Muscle of arm (tissue), 14 donors: ENCODE measurements at places on chromosomes 2 and 18. TPM values are rescaled to one million over a fixed set of nuclear protein-coding genes. Genes with fewer than 3 reads are reported as not detected.
A peak's percentile ranks its signal among the peaks of the same experiment; 100 is the strongest.

DNA sequence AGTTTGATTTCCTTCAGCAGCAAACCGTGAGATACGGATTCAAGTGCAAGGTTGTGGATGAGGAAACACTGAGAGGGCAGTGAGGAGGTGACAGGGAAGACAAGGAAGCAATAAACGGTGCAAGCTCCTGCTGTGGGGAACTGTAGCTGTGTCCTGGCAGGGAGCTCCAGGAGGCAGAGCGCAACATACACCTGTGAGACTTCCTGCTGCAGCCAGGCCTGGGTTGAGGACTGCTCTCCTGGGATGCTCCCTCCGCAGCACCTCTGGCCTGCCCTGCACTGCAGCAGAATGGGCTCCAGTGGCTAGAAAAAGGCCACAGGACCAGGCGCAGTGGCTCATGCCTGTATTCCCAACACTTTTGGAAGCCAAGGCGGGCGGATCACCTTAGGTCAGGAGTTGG lies 85.5 kb downstream of the MRO start:
- no peak for DNase-seq

DNA sequence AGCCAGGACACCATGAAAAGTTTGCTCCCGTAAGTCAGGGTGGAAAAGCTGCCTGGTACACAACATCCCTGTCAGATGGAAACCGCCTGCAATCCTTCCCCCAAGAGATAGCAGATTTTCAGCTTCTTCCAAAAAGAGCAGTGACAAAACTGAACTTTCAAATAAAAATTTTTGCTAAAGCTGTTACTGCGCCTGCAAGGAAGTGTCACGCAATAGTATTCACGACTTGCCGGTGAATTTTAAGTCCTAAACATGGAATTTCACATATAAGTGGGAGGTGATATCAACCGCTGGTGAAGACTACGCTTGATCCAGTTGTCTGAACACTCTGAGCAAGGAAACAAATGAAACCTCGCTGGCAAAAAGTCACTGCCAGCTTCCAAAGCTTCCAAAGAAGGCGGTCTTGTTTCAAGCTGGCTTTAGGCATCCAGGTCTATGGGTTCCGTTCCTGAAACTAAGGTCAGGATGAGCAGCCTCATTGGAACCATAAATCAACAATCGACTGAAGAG lies 2.8 kb downstream of the COL6A3 start:
- DNase-seq = peak; percentile 31

- DNase-seq = peak; percentile 7
Measured at GRCh38 chr2:148552675-148553331, 91.7 kb upstream of the EPC2 start.

DNA sequence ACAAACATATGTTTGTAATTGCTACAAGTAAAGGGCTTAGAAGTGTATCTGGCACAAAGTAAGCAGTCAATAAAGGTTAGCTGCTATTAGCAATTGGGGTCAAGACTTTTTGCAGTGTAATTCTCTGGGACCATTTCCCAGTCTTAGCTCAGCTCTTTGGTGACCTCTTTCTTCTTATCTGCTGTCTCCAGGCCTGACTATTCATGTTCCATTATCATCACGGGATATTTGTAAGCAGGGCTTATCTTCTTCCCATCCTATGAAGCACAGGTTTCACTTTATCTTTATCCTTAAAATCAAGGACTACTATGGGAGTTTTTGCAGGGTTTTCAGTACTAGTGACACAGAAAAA lies 131.7 kb downstream of the DOCK10 start:
- DNase-seq = no peak

DNA sequence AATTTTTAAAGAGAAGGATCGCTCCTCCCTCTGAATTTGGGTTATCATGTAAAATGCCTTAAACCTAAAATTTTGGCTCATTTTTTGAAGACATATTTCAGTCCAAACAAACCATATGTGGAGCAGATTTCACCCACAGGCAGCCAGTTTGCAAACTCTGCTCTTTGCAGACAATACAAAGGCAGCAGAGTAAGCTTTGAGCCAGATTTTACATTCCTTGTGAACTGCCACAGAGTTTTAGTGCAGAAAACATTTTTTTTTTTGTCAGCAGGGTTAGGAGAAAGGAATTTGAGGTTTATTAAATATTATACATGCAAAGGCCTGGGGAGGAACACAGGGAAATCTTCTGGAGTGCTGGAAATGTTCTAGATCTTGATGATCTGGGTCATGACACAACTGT lies 171.9 kb upstream of the FN1 start:
- no peak for DNase-seq

The GPR55 gene
- not detected for polyA plus RNA-seq

The PPM1B gene
- 31.1 TPM for polyA plus RNA-seq

The LYG1 gene
- polyA plus RNA-seq = 3.1 TPM
